ENCODE measurements at places on chromosomes 3 and 15.

GRCh38 chr15:68106656-68107055 is 52.5 kb downstream of the PIAS1 start:
- DNase-seq = no peak

DNA sequence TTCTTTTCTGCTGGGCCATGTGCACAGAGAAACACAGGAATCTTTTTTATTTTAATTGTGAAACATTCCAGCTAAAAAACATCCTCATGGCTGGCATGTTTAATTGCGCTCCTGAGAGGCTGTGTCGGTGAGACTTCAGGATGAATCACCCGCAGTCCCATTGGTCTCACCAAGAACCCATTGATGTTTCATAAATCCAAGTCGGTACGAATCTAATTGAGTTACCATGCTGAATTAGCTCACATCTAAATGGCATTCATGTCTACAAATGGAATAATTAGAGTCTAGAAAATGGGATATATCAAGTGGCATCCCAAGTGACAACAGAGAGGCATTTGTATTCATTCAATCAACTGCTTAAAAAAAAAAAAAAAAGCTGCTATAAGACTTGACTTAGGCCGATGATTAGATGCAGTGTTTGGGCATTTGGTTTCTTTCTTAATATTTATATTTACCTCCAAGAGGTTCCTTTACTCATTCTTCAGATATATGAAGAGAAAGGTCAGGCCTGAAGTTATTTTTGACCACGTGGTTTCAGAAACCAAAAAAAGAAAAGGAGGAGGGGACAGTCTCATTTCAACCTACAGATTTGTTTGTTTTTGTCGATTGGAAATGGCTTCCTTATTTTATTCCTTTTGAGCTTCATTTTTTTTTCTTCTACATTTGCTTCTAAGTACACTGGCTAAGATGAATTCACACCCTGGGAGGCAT is 79.1 kb upstream of the FOXB1 start:
- DNase-seq = no peak

DNA sequence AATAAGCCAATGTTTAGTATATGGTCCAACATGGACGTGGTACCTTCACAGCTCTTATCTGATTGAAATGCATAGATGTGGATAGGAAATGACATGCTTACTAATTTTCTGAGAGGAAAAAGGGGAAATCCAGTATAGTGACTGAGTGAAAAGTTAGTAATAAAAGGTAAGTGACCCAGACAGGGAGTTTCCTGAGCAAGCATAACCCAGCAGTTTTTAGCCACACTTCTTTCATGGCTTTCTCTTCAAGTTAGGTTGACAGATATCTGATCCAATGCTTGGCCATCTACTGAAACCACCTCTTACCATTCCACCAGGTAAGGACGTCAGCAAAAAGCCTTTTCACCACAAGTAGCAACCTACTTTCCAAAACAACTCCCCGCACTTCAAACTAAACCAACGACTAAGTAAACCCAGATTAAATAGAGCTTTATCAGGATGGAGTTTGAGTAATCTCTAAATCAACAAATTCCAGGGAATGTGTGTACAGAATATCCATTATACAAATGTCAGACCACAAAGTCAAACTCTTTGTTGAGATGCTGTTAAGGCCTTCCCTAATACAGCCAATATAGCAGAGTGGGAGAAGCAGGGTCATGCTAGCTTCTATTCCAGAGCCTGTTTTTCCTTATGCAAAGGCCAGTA is 329.7 kb downstream of the RORA start:
- DNase-seq = no peak

- no peak for DNase-seq
Measured at GRCh38 chr15:67138891-67139855, 73.8 kb downstream of the SMAD3 start.

GRCh38 chr3:123036352-123037014 is 8.9 kb upstream of the SEMA5B start:
- no peak for DNase-seq

- DNase-seq = peak; percentile 27
Measured at GRCh38 chr3:113890256-113890900, 51.8 kb downstream of the GRAMD1C start.

DNA sequence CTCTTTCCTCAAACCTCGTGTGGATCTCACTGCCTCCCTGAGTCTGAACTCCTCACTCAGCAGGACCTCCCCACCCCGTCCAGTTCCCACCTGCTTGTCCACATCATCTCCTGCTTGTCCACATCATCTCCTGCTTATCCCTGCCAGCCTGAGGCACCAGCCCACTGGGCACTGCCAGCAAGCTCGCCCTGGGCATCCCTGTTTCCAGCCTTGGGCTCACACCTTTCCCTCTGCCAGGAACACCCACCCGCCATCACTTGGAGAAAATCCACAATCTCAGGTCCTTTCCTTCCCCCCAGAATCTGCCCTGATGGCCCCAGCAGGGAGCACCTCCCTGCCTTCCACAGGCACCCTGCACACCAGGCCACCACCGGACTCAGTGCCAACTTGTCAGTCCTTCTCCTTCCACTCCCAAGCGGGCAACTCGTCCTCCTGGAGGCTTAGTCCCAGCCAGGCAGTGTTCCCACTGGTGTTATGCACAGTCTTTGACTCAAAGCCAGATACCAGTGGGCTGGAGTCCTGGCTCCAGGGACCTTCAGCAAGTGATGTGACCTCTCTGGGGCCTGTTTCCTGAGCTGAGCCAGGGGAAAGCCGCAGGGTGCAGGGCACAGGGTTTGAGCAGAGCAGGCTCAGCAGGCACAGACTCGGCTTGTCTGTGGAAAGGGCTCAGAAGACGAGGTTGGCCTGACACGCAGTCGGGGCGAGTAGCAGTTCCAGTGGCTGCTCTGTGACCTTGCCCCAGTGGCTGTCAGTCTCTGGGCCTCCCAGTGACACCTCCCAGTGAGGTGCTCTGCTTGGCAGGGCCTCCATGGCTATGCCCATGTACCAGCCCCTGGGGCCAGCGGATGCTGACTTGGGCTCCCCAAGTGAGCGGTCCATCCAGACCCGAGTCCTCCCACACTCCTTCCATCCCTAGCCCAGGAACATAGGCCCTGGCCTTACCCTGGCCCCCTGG is 9.5 kb upstream of the MESP2 start:
- DNase-seq = no peak

DNA sequence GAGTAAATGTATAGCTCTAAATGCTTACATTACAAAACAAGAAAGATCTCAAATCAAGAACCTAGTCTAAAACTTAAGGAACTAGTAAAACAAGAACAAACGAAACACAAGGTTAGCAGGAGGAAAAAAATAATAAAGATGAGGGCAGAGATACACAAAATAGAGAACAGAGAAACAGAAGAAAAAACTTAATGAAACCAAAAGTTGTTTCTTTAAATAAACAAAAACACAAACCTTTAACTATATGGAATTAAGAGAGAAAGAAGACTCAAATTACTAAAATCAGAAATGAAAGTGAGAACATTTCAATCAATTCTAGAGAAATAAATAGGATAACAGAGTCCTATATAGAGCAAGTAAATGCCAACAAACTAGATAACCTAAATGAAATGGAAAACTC is 59.6 kb downstream of the DLG1 start:
- DNase-seq = no peak

DNA sequence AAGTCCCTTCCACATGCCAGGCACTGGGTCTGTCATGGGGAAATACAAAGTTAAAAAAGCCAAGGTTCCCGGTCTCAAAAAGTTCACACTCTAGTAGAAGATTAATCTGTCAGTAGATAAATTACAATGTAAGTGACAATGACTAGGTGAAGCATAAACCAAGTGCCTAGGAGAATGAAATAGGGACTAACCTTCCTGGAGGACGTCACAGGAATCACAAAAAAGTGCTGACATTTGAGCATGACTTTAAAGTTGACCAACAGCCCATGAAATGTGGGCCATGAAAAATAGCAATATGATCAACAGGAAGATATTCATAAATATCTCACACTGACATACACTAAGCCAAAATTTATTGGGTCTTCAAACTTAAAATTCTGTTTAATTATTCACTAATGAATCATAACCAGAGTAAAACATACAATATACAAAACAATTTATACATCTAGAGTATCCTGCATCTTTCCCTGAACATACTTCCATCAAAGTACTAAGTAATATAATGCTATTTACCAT is 20.0 kb downstream of the COPS2 start:
- no peak for DNase-seq

GRCh38 chr3:167992381-167992780 is 103.3 kb downstream of the GOLIM4 start:
- DNase-seq = no peak

GRCh38 chr3:9101286-9101685 is 138.0 kb upstream of the RAD18 start:
- no peak for DNase-seq

DNA sequence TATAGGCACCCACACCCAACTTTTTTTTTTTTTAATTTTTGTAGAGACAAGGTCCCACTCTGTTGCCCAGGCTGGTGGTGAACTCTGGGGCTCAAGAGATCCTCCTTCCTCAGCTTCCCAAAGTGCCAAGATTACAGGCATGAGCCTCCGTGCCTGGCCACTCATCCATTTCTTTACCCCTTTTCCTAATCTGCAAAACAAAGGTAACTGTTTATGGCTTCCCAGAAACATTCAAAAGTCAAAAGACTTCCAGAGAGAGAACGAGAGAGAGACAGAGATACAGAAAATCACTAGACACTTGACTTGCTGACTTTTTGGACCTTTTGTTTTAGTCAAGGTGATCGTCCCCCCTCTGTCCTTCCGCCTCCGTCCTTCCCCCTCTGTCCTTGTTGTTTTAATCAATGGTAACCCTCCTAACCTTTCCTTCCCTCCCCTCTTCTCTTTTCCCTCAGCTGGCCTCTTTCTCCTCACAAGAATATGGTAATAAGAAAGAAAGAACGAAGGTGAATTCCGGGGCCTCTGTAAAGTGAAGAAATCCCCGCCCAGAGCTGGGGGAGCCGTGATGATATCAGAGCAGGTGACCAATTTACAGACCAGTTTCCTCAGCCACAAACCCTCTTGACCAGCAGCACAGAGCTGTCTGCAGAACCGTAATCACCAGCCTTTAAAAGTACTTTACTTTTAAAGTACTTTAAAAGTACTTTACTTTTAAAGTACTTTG is 21.9 kb downstream of the KLHL6 start:
- no peak for DNase-seq

DNA sequence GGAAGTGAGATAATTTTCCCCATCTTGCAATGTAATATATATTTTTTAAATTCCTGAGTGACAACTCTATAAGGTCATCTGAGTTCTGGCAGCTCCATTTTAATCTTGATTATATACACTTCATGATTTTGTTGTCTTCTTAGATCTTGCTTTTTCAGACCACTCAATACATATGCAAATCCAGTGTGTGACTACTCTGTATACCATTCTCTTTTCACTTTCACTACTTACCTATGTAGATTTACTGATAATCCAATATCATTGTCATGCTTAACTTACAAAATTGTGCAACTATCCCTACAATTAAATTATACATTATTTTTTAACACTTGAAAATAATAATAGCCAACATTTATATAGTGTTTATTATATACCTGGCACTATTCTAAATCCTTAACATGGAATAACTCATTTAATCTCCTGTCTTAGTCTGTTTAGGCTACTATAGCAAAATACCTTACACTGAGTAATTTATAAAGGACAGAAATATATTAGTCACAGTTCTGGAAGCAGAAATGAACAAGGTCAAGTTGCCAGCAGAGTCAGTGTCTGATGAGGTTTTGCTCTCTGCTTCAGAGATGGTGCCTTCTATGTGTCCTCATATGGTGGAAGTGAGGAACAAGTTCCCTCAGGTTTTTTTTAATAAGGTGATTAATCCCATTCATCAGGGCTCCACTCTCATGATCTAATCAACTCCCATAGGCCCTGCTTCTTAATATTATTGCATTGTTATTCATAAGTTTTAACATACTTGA is 338.5 kb downstream of the TUSC7 start:
- no peak for DNase-seq

DNA sequence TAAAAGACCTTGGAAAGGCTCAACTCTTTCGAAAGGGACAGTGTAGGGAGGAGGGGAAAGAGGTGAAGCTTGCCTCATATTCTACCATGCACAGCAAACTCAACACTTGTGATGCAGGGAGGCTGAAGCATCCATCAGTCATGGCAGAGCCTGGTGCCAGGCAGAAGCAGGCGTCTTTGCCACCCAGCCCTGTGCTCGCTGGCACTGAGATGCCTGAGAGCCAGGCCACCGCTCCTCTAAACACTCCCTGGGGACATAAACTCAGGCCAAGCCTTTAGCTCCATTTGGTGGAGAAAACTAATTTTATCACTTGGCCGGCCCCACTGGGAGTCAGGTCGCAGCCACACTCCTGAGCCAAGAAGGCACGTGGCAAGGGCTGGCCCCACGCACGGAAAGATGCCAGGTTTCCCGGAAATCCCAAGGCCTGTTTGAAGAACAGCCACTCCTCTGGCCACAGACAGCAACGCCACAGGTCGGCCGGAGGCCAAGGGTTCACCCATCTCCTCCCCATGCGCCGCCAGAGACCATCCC is 30.7 kb downstream of the XXYLT1 start:
- no peak for DNase-seq

GRCh38 chr3:70308760-70309159 is 3.7 kb downstream of the MDFIC2 start:
- DNase-seq = no peak

DNA sequence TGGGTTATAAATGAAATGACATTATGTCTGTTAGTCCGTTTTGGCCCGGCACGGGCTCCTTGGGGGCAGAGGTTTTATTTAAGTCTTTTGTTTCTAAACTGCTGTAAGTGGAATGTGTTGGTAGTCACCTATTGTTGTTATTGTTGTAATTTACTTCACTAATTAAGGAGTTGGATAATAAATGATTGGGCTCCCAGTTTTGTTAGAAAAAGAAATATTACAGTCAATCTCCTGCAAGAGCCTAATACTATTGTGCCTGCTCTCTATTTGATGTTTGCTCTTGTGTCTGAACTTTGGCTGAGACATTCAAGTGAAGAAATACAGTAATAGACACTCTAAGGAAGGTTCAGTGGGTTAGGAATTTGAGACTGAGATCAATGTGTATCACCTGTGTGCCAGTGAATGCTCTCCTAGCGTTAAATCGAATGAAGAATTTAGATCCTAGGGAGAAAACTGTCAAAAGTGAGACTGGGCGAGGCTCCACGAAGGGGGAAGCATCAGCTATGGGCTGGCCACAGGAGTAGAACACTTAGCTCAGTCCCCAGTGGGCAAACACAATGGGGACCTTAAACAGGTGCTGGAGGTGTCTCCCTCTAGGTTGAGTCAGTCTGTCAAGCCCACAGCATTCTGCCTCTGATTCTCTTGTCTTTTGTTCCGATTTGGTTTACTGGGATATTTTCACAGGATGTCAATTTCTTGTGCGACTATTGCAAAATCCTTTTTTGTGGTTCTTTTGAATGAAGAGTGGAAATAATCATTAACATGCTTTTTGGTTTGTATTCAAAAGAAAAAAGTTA is 1.2 kb downstream of the ROBO2 start:
- no peak for DNase-seq

DNA sequence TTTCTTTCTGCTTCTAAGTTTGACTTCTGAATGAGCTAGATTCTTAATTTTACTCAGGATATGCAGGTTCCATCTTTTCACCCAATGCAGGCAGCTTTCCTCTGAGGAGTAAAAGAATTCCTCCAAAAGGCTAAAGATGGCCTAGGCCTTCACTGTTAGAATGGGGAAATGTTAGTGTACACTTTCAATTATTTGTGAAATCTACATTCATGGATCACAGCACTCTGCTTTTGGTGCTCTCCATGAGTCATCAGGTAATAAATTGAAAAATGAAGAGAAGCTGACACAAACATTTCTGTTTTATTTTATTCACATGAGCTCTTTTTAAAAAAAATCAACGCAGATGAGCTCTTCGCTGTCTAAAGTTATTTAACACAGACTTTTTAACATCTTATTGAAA is 502.5 kb upstream of the GOLIM4 start:
- DNase-seq = no peak

- DNase-seq = peak; percentile 55
Measured at GRCh38 chr15:34988027-34988902, at the start of gene ZNF770. Gene ZNF770, minus strand, starts transcription at chr15:34988287. Its CDS starts 4,853 bp downstream, at chr15:34983434.

- DNase-seq = peak; percentile 70
Measured at GRCh38 chr3:120093911-120094775, at the start of gene GSK3B. Gene GSK3B, minus strand, starts transcription at chr3:120094447. Its CDS starts 1,013 bp downstream, at chr3:120093434.

All from Calu3 (cell line).